ENCODE measurements at places on chromosomes 4 and X. TPM values are rescaled to one million over a fixed set of nuclear protein-coding genes. Genes with fewer than 3 reads are reported as not detected.

RIBC1 gene
- total RNA-seq = not detected

ZAR1 gene
- 0.19 TPM for total RNA-seq

PABPC4L gene
- total RNA-seq = 0.98 TPM

GAGE12G gene
- total RNA-seq = not detected

NHS gene
- total RNA-seq = 0.67 TPM
